HuH-7.5 (cell line): ENCODE measurements at places on chromosomes 4 and X.

DNA sequence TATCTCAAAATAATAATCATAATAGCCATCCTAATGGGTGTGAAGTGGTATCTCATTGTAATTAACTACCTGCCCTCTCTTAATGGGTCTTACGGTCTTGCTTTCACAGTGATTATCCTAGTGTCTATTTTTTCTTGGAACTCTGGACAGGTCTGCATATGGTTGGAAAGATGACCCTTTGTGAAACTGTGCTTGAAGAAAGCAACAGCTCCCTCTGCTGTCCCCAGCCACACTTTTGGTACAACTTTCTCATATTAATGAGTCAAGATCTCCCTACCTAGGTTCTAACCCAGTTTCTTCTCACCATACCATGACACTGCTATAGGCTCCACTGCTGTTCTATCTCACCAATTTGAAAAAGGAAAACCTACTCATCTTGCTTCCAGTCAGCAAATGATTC lies 2.4 kb downstream of the TFDP3 start:
- DNase-seq, result peak; percentile 18

DNA sequence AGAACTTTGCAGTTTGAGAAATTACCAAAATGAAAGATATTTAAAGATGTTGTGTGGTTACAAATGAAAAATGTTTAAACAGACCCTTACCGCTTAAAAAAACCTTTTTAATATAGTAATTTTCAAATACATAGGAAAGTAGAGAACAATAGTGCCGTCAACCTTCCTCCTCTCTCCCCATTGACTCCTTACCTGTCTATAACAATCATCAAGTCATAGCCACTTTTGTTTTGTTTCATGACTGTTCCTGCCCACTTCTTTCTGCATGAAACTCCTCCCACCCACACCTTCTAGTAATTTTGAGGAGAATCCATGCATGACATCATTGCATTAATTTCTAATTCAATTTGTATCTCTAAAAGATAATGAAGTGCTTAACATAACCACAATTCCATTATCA lies 76.5 kb upstream of the ATP8A1 start:
- no peak for DNase-seq

- DNase-seq, result no peak
These were observed 14.6 kb upstream of the KIT start for GRCh38 chr4:54643172-54643571.

DNA sequence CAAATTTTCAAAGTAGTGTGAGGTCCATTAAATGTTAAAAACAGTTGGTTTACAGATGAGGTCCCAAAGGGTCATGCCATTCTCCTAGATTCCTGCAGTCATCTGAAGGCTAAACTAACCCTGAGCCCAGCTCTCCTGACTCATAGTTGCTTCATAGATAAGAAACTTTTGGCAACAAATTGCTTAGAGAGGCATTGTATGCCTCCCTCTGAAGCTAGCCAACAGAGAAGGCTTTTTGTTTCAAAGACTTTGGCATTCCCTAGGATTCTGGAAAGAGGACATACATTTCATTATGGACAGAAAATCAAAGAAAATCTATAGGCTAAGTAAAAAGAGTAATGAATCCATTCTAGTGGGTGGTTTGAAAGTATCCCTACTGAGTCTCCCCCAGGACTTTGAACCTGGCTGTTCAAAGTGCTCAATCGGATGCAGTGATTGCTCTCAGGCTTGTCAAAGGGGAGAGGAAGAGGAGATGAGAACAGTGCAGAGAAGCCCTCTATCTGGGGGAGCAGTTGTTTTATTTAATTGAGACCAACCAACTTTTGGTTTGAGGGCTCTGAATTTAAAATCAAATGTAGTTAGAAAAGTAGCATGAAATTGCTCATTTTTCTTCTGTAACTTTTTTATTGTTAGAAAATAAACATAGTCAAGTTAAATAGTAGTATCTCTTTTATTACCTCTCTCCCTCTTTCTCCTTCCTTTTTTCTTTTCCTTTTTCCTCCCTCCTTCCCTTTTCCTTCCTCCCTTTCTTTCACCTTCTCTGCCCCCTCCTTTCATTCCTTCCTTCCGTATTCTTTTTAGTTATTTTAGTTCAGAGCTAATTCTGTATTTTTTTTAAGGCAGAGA lies 72.3 kb upstream of the ZNF518B start:
- DNase-seq, result no peak

GRCh38 chrX:46381630-46382029 lies 163.6 kb downstream of the ZNF674 start:
- DNase-seq, result no peak

DNA sequence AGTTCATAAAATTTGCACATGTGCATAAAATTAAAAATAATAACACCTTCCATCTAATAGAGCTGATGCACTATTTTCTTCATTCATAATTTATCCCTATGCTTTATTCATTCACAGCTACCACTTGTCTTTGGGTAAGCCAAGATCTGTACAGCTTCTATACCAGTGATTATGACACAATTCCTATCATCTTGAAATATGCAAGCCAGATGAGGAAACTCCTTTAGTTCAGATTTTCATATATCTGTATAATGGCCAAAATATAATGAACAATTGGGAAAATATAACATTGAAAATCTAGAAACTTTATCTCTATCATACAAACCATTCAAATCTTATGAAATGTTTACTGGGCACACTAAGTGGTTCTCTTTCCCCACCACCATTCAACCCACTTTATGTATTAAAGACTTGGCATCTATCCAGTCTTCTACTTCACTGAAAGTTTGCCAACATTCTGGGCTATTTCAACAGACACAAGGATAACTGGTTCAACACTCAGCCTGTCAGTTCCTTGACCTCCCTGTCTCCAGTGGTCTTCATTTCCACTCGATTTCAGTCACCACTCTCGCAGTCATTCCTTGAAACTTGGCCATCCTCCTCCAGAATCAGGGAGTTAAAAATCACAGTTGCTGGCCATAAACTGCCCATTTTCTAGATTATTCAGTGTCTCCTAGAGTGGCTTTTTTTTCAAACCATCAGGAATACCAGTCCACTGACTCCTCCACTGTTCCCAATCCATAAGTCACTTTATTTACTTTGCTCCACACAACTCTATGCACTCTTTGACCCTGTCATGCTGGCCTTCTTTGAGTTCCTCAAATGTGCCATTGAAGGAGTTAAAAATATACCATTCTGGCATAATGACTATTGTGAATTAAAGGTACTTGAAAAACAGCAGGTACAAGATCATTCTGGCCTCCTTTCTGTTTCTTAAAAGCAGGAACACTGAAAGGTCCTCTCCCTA lies 85.5 kb downstream of the CAMK2D start:
- no peak for DNase-seq

DNA sequence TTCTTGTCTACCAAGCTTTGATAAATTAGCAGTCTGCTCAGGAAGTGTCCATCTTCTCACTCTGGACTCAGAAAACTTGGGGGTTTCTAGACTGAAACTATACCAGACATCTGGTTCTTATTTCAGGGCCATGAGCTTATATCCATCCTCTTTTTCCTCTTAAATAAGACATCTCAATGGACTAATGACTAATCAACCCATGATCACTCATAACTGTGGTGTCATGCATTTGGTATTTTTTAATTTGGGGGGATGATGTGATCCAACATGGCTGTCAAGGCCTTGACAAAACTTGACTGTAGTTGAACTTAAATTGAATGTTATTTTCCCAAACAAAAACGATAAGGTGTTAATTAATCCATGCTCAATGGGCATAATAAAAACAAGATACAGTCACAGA lies 87.8 kb downstream of the GPRASP3 start:
- DNase-seq, result no peak

DNA sequence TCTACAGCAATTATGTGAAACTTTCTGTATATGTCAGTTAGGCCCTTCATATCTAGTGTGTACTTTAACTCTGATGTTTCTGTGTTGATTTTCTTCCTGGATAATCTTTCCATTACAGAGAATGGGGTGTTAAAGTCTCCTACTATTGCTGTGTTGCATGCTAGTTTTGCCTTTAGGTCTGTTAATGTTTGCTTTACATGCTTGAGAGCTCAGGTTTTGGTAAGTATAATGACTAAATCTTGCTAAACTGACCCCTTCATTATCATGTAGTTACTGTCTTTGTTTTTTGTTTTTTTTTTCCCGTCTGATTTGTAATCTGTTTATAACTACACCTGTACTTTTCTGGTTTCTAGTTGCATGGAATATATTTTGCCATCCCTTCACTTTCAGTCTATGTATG lies 63.6 kb upstream of the UGT2B15 start:
- no peak for DNase-seq
